ENCODE measurements at places on chromosomes 16 and 17.

DNA sequence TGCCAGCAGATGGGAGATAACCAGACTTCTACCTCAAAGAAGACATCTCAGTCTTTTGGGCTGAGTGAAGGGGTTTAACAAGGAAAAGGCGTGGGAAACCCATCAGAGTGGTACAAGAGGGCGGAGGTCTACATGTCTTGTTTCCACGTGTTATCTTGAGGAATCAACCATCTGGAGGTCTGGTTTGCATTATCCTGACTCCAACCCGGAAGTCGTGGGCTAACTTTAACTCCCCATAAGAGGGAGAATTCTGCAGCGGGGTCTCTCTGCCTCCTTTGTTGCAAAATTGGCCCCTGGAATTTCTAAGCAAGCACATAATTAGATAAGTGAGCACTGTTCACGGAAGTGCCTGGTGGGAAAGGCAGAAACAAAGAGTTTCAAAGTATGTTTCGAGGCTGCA is 398.7 kb upstream of the C16orf82 start:
- DNase-seq, result no peak

GRCh38 chr16:716200-716568 is 1.3 kb downstream of the METRN start:
- DNase-seq, result no peak

GRCh38 chr16:104355-104754 is 26.3 kb downstream of the MPG start:
- DNase-seq, result no peak

GRCh38 chr16:50709980-50710379 is 16.6 kb downstream of the NOD2 start:
- no peak for DNase-seq

DNA sequence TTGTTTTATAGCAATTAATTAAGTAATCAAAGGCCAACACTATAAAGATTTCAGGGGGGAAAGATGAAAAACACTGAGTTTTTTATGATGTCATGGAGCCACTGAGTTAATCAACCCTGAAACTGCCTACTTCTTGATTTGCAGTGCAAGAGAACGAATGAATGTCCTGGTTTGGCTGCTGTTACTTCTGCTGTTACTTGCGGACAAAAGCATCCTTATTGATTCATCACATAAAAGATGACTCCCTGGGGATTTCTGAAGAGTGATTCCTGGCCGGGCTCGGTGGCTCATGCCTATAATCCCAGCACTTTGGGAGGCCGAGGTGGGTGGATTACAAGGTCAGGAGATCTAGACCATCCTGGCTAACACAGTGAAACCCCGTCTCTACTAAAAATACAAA is 10.9 kb upstream of the SPNS3 start:
- no peak for DNase-seq

DNA sequence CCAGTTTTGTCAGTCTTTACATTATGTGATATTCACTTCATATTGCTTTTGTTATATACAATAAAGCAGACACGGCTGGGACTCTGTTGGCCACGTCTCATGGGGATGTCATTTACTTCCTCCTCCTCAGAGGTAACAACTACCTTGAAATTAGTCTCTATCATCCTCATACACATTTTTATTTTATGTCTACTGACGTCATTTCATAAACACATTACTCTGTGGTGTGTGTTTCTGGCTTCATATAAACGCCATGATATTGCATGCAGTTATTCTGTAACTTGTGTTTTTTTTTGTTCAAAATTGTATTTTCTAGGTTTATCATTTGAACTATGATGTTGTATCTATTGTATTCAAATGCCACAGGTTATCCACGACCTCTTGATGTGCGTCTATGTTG is 13.4 kb upstream of the IRF8 start:
- DNase-seq, result no peak
